Stimulated activated naive CD8-positive, alpha-beta T cell treated with anti-CD3 and anti-CD28 coated beads, Interleukin-15, Interleukin-2, amounts not matched to agents 100 U/mL and 50 U/mL, for 24 hours (primary cell): ENCODE measurements at places on chromosomes 13 and 19.

GRCh38 chr13:24006520-24007248 lies 109.4 kb upstream of the C1QTNF9B start:
- DNase-seq, result no peak

DNA sequence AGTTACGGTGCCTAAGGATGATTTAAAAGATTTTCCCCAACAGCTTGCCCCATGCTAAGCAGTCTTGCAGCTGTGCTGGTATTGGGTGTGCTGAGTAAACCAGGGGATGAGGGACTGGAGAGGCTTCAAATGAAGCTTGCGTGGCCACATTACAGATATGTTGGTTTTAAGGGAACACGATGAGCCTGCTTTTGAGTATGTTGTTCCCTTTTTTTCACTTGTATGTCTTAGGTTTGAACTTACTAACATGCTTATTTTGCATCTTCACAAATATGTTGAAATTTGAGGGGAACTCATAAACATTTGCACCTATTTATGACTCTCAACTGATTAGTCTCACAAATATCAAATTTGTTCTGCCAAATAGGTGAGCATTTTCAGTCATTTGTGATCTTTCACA lies 2.0 kb upstream of the IL17D start:
- no peak for DNase-seq

- DNase-seq, result no peak
Measured at GRCh38 chr19:50943074-50943828, 9.6 kb downstream of the KLK5 start.

- no peak for DNase-seq
Measured at GRCh38 chr13:47036294-47037008, 139.6 kb upstream of the HTR2A start.

DNA sequence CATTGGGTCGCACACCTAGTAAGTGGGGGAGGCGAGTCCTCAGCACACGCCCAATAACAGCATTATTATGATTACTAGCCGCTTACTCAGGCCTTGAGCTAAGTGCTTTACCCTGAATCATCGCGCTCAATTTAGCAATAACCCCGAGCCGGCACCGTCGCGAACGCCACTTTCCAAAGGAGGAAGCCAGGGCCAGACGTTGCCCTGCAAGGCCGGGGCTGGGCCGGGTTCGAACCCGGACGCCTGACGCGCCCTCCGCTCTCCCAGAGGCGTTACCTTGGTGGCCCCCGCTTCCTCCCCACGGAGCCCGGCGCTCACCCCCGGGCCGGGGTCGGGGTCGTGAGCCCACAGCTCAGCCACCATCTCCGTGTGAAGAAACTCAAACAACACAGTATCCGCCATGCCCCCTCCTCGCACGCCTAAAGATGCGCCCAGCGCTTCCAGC lies at the start of gene TRAPPC6A:
Gene TRAPPC6A (minus strand): TSS at position 421 of the 445 bp plus-strand sequence. CDS start 19 bp downstream, at position 402.
- no peak for DNase-seq
